Renal cortical epithelial cell (primary cell): ENCODE measurements at places on chromosomes 7 and 10. TPM values are rescaled to one million over a fixed set of nuclear protein-coding genes. Genes with fewer than 3 reads are reported as not detected.

GRCh38 chr7:142632271-142633134 lies 116.8 kb upstream of the PRSS1 start:
- peak; percentile 48 for DNase-seq

- no peak for DNase-seq
Observed at GRCh38 chr10:91662993-91663392, 30.1 kb upstream of the PPP1R3C start.

DNA sequence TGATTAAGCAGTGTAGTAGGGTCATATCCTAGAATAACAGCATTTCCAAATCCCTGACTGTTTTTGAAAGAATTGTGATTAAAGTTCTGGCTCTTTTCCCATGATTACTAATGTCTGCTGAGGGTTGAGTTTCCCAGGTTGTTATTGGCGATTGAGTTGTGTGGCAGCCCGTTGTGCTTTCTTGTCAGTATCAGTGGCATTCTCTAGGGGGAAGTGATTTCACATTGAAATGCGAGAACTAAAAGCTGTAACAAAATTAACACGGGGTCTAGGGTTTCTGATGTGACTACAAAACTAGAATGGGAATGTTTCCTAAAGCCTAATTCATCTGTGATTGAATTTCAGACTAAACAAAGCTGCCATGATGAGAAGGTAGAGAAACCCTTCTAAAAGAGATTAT lies 349.4 kb downstream of the EXOC4 start:
- DNase-seq: peak; percentile 49

- DNase-seq: no peak
Observed at GRCh38 chr10:17959870-17960269, 8.2 kb downstream of the SLC39A12 start.

SYPL1 gene
- 91.2 and 162 TPM in 2 replicates for total RNA-seq

CHRM2 gene
- total RNA-seq: under 0.01 TPM in 1 of 2 replicates, not detected in the other
